ENCODE measurements at places on chromosomes 7 and 10.

DNA sequence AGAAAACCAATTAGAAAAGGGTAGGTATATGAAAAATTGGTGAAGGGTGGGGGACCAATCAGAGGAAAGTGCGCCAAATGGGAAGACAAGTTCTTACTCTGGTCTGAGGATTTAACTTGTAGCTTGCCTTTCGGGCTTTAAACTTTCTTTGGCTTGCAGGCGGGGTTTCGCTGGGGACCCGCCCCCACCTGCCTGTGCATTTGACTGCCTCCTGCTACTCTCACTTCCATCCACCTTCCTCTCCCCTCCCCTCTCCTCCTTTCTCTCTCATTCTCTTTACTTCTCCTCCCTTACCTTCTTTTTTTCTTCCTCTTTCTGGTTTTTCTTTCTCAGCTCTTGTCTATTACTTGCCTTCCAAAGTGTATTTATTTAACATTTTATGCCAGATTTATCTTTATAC is 278.8 kb downstream of the DNAJB9 start:
- DNase-seq, result no peak

GRCh38 chr7:5395246-5395645 is 28.4 kb downstream of the TNRC18 start:
- DNase-seq, result no peak

- no peak for DNase-seq
Measured at GRCh38 chr7:122942765-122943164, 52.7 kb downstream of the TAS2R16 start.

- DNase-seq, result no peak
Measured at GRCh38 chr7:54560723-54561122, 18.5 kb downstream of the VSTM2A start.

- no peak for DNase-seq
Measured at GRCh38 chr7:25026156-25026555, 46.2 kb upstream of the OSBPL3 start.

GRCh38 chr7:158585721-158586498 is 1.7 kb downstream of the PTPRN2 start:
- DNase-seq, result no peak

DNA sequence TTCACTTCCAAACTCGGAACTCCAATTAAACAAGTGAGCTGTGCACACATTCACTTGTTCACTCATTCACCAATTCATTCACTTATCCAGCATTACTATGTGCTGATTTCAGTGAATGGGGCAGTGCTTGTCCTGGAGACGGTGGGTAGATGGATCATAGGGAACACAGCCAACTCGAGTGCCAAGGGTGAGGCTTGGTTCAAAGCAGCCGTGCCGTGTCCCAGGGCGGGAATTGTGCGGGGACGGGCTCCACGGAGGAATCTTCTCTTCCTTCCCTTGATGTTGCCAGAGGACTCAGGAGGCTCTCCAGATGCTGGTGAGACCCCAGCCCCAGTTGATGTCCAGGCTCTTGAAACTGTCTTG is 2.9 kb downstream of the SH2D4B start:
- DNase-seq, result no peak

DNA sequence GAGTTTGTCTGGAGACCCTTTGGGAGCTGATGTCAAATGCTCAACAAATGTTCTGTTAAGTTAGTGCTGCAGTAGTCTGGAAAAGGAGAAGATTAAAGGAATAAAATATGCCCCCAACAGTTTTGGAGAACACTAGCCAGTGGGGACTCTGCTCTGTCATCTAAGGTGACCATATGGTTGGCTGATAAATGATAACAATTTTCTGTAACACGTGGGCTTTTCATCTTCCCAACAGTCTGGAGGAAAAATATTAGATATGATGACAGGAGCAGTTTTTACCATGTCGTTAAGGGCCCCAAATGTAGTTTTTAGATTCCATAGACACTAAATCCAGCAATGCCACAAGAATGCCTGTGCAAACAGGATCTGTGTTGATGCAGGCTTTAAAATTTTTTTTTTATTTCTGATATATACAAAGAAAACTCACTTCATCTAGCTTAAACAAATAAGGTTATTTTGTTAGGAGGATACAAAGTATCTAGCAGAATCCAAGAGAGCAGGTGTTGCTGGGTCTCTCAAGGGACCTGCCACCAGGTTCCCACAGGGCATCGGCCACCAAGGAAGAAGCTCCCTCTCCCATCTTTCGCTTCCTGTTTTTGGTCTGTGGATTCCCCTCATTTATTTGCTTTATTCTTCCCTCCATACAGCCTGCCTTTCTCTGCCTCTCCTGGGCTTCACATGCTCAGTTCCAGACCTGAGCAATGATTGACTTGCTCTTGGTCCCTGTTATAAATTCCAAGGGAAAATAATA is 6.2 kb upstream of the CFAP58 start:
- DNase-seq, result no peak

DNA sequence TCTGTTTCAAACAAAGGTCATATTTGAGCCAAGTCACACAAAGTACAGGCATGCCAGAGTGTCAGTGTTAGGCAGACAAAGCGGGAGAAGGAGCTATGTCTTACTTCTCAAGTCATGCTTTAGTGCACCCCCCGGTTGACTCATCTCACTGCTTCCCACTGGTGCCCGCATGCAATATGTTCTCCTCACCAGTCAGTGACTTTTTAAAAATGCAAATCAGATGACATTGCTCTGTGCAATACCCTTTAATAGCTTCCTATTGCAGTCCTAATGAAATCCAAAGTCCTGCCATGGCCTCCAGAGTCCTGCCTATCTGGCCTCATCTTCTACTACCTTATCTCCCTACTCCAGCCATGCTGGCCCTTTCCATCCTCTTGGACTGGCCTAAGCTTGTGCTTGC is 429.1 kb downstream of the ACTR3B start:
- DNase-seq, result no peak

GRCh38 chr7:78702770-78703169 is 750.7 kb downstream of the MAGI2 start:
- DNase-seq, result no peak

- no peak for DNase-seq
Measured at GRCh38 chr7:35754741-35755140, 46.1 kb upstream of the SEPTIN7 start.

DNA sequence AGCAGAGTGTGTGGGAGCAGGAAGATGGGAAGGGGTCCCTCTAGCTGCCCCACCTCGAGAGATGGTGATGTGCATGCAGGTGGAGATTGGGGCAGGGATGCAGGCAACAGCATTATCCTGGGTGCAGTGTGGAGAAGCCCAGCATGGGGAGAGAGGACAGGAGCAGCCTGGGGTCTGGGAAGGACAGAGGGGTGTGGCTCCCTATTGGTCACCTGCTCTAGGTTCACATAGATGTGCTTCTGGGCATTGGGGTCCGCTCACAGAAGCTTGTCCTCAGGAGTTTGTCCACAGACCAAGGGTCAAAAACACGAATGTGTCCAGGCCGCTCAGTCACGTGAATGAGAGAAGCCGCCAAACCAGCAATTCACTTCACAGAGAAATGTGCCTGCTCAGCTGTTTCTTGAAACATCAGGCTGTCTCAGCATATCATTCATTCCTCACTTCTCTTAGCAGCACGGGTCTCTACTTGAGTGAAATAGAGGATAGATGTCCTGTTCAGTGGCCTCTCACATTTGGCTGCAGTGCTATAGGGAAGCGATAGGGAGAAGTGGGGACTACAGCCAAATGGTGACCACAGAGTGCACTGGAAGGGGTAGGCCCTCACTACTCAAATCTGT is 11.5 kb upstream of the SLC29A3 start:
- DNase-seq, result no peak

GRCh38 chr10:27794157-27794556 is 48.5 kb upstream of the MKX start:
- no peak for DNase-seq

- DNase-seq, result no peak
Measured at GRCh38 chr7:74429153-74429747, 24.5 kb upstream of the GTF2IRD1 start.

- no peak for DNase-seq
Measured at GRCh38 chr10:15197276-15197675, 28.8 kb upstream of the NMT2 start.

- no peak for DNase-seq
Measured at GRCh38 chr7:108200326-108200725, 70.2 kb upstream of the LAMB4 start.

DNA sequence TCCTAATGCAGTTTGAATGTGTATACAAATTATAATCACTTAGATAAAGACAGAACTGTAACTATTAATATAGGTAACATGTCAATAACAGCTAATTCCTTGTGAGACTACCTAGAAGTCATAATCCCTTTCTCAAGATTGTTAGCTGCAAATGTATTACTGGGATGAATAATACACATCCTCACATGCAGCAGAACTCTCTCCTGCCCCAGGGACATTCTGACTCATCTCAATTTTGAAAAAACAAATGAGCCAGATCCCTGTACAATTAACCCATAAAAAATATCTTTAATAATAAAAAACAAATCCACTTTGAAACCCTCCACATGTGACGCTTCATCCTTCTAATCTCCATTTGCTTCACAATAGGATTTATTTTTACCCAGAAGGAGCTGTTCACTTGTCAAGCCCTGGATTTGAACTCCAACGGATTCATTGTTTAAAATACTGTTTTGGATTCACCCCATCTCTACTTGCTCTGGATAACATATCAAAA is 428.4 kb upstream of the TEX47 start:
- no peak for DNase-seq

GRCh38 chr7:131331806-131332205 is 4.1 kb downstream of the MKLN1 start:
- DNase-seq, result no peak

DNA sequence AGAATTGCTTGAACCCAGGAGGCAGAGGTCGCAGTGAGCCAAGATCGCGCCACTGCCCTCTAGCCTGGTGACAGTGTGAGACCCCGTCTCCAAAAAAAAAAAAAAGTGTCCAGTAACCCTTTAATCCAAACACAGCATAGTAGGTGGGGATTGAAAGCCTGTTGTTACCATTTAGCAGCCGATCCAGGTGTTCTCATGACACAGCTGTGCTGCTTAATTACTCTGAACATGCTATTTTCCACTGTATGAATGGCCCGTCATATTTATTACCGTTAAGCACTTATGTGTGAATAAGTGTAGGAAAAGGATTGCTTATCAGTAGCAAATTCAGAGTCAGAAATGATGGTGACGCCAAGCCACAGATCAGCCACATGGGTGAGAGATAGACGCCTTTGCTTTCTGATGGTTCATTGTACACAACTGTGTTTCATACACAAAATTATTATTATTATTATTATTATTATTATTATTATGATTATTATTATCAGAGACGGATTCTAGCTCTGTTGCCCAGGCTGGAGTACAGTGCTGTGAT is 11.6 kb upstream of the ORAI2 start:
- no peak for DNase-seq

- no peak for DNase-seq
Measured at GRCh38 chr7:98240961-98241673, 10.9 kb downstream of the TECPR1 start.

- DNase-seq, result no peak
Measured at GRCh38 chr7:116354171-116354545, 143.8 kb downstream of the TES start.

DNA sequence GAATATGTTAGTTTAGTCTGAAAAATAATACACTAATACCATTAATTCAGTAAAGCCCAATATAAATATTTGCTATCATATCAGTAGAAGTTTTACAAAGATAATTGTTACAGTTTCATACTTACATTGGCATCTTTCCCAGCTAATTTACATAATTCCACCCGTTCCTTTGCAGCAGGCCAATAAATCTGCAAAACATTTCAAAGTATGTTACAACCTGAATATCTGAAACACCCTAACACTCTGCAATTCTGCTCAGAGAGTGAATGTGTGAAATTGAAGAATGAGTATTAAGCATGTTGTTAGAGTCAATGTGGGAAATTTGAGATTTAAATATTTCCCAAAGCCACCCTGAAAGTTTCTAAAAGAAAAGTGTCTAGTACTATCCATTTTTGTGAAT is 105.5 kb downstream of the SEMA3D start:
- DNase-seq, result no peak

DNA sequence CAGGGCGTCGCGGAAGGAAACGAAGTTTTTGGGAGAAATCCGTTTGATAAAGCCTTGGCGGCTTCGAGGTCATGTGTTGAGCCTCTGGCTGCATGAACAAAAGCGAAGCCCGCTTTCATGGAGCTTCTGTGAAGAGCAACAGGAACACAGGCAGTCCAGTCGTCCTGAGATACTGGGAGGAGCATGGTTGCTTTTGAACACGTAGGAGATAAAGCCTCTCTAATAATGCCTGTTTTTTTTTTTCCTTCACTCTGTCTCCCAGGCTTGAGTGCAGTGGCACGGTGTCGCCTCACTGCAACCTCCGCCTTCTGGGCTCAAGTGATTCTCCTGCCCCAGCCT is 473 bp upstream of the ZNF32 start:
- DNase-seq, result no peak

DNA sequence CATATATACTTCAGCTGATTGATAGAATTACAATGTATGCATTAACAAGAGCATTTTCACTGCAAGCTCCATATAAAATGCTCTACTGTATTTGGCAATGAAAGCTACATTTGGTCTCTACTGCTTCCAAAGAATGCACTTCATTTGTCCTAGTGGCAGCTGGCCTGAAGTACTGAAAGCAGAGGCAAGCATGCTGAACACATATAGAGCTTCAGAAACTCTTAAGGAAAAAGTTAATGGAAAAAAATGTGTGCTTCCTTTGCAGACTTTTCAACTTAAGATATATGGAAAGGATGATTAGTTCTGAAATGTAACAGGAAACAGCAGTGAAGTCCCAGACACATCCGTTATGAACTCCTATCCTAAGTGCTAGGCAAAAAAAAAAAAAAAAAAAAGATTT is 537.1 kb upstream of the POM121L12 start:
- DNase-seq, result no peak

GRCh38 chr7:73521636-73522104 is 423 bp downstream of the BAZ1B start:
- no peak for DNase-seq

DNA sequence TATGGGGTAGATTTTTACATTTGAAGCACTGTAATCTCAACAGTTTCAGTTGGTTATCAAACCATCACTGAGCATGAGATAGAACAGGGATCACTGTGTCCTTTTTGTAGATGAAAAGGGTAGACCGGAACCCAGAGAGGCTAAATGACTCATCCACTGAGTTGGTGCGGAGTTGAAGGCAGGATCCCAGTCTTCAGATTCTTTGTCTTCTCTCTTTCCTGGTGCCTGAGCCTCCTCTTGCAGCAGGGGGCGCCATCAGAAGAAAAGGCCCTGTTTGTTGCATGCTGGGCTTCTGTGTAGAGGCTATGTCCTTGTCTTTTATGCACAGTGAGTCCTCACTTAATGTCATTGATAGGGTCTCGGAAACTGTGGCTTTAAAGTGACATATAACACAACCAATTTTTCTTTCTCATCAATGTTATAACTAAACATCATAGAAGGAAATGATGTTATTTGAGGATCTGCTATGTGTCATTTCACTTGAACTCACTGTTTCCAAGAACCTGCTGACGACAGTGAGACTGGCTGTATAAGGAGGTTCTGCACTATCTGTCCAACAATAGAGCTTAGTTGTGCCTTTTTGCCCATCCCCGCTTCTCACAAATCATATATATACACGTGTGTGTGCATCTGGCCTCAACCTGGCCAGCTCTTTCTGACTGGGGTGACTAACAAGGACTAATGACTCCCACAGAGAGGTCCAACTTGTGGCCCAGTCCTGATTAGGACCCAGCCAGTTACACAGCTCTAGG is 14.3 kb downstream of the ZNF282 start:
- DNase-seq, result peak; percentile 39

All from stimulated activated CD4-positive, alpha-beta T cell treated with anti-CD3 and anti-CD28 coated beads, Interleukin-12 subunit alpha, Interleukin-12 subunit beta, amount 100 ng/mL, for 24 hours (primary cell).